CD4-positive, alpha-beta T cell treated with Interleukin-21 for 1 hour (primary cell): ENCODE measurements at places on chromosomes 1 and 21.
A peak's percentile ranks its signal among the peaks of the same experiment; 100 is the strongest.

- DNase-seq, result peak; percentile 39
Measured at GRCh38 chr1:182080955-182081582, 19.6 kb upstream of the ZNF648 start.

- DNase-seq, result peak; percentile 58
Measured at GRCh38 chr1:156927215-156928042, 7.0 kb downstream of the LRRC71 start.

DNA sequence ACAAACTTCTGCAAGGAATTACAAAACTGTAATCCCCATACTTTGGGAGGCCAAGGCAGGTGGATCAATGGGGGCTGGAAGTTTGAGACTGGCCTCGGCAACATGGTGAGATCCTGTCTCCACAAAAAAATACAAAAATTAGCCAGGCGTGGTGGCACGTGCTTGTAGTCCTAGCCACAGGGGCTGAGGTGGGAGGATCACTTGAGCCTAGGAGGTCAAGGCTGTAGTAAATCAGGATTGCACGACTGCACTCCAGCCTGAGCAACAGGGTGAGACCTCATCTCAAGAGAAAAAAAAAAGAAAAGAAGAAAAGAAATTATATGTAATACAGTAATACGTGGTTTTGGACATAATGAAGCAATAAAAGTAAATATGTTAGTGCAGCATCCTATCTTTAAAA is 138.2 kb downstream of the COP1 start:
- DNase-seq, result no peak

- DNase-seq, result peak; percentile 62
Measured at GRCh38 chr1:244319283-244320132, 132.2 kb downstream of the ADSS2 start.

GRCh38 chr1:153616144-153616916 is at the start of gene S100A14:
Gene S100A14 (minus strand): TSS chr1:153616325. CDS start chr1:153615858, 467 bp downstream.
- no peak for DNase-seq

- no peak for DNase-seq
Measured at GRCh38 chr1:42886800-42887199, 40.4 kb downstream of the ZNF691 start.

- DNase-seq, result no peak
Measured at GRCh38 chr1:15353839-15354579, 55.7 kb upstream of the EFHD2 start.

DNA sequence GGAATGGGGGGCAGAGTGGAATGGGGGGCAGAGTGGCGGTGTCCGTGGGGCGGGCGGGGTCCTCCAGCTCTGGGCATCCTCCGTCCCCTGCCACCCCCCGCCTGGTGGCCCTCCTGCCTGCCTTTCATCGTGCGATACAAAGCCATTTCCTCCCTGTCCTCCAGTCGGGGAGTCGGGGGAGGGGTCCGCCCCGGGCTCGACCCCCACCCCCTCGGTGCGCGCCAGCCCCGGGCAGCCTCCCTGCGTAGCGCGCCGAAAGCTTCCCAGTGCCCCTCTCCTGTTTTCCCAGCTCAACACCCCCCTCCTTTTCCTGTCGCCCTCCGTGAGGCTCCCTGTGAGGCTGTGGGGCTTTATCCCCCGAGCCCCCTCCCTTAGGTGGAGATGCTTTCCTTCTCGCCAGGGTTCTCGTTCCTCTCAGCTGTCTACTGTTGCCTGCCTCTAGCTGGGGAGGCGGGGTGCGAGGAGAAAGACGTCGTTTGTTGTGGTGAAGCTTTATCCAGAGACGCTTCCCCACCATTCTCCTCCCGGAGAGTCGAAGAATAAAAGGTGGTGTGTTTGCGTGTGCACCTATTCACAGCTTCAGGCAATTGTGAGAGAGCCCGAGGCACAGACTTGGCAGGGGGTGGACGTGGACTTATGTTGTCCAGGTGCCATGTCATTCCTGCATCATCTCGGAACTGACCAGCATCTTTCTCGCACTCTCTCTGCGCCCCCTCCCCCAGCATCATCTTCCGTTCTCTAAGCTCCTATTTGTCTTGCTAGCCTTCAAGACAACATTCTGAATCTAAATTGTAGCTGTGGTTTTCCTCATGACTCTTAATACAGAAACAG is 848 bp downstream of the DNM3 start:
- DNase-seq, result peak; percentile 22

GRCh38 chr21:43866659-43867331 is 1.8 kb downstream of the AGPAT3 start:
- peak; percentile 70 for DNase-seq

DNA sequence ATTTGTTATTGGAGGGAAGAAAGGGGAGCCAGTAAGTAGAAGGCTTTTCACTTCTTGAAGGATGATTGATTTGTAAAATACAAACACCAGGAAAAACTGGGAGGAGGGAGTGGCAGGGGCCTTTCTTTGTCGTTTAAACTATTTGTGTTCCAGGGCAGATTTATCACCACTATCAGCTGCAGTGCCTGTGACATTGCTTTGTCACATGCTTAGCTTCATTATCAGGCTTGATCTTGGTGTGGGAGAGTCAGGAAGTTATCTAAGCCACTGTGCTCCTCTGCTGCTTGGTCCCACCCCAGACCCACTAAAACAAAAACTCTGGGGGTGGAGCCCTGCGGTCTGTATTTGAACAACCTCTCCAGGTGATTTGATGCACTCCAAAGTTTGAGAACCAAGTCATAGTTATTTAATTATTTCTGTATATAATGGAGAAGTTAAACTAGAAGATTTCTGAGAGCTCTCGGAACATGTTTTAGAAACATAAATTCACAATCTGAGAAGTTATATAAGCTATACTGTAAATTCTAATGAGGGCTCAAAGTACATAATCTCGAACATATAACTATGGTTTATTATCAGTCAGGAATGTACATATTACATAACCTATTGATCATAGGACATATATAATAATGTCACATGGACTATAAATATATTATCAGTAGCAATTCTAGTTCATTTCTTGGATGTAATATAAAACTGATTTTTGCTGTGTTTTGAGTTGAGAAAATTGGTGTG is 87.9 kb downstream of the CDC14A start:
- peak; percentile 91 for DNase-seq
